Myometrial cell (primary cell): ENCODE measurements at places on chromosomes 7 and 10. TPM values are rescaled to one million over a fixed set of nuclear protein-coding genes. Genes with fewer than 3 reads are reported as not detected.

ZNF487 gene
- total RNA-seq, result 1.6 and 7.2 TPM in 2 replicates

ELMO1 gene
- total RNA-seq, result not detected in 2 replicates

CFAP69 gene
- 1.2 and 3.4 TPM in 2 replicates for total RNA-seq

SEMA4G gene
- total RNA-seq, result 0.29 and 0.89 TPM in 2 replicates

DCLRE1C gene
- total RNA-seq, result 5.5 and 5.8 TPM in 2 replicates
